ENCODE measurements at places on chromosomes 13 and 19. TPM values are rescaled to one million over a fixed set of nuclear protein-coding genes. Genes with fewer than 3 reads are reported as not detected.
A peak's percentile ranks its signal among the peaks of the same experiment; 100 is the strongest.

The ZNF541 gene
- total RNA-seq, result 0.13 TPM

The AZU1 gene
- total RNA-seq, result not detected

DNA sequence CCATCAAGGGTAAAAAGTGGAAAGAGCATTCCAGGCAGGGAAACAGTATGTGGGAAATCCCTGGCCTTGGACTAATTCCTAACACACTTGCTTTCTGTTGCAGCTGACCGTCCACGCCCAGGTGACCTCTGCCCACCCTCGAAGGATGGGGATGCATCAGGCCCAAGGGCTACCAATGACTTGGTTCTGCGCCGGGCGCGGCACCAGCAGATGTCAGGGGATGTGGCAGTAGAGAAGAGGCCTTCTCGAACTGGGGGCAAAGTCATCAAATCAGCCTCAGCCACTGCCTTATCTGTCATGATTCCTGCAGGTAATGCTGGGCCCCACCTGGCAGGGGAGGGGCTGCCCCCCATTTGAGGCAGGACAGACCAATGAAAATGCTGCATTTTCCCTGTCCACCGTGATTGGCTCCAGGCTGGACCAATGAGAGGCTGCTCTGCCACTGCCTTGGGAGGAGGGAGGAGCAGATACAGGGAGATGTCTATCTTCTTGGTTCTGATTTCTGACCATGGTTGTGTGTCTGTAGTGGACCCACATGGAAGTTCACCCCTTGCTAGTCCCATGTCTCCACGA lies 12.6 kb downstream of the DNASE2 start:
- DNase-seq, result no peak
- peaks cover 8% of the 10 kb centered on the region for H3K4me1 ChIP-seq
- no peaks in the 10 kb centered on the region for H3K36me3 ChIP-seq

The GPR183 gene
- 61.5 TPM for total RNA-seq

- DNase-seq, result no peak
- H3K36me3 ChIP-seq, result no peaks in the 10 kb centered on the region
- H3K4me3 ChIP-seq, result no peak overlapping the region
- H3K27me3 ChIP-seq, result no peaks in the 10 kb centered on the region
These were observed 19.2 kb downstream of the LPAR6 start for GRCh38 chr13:48393698-48394085.

DNA sequence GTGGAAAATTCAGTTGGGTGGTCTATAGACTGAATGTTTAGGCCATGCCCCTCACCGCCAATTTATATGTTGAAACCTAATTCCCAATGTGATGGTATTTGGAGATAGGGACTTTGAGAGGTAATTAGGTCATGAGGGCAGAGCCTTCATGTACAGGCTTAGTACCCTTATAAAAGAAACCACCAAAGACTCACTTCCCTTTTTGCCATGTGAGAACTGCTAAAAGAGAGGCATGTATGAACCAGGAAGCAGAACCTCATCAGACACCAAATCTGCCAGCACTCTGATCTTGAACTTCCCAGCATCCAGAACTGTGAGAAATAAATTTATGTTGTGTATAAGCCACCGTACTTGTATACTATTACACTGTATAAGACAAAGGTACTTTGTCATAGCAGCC lies 40.6 kb downstream of the UQCRFS1 start:
- no peak overlapping the region for H3K27ac ChIP-seq
- H3K36me3 ChIP-seq, result no peaks in the 10 kb centered on the region
- no peak overlapping the region for H3K4me3 ChIP-seq
- no peaks in the 10 kb centered on the region for H3K4me1 ChIP-seq
- no peaks in the 10 kb centered on the region for H3K27me3 ChIP-seq
- DNase-seq, result no peak

GRCh38 chr13:99075268-99076191 lies 97.7 kb upstream of the DOCK9 start:
- peak overlapping the region; percentile 40 for H3K4me3 ChIP-seq
- peak overlapping the region; percentile 48 for H3K27ac ChIP-seq
- peaks cover 60% of the 10 kb centered on the region for H3K4me1 ChIP-seq

DNA sequence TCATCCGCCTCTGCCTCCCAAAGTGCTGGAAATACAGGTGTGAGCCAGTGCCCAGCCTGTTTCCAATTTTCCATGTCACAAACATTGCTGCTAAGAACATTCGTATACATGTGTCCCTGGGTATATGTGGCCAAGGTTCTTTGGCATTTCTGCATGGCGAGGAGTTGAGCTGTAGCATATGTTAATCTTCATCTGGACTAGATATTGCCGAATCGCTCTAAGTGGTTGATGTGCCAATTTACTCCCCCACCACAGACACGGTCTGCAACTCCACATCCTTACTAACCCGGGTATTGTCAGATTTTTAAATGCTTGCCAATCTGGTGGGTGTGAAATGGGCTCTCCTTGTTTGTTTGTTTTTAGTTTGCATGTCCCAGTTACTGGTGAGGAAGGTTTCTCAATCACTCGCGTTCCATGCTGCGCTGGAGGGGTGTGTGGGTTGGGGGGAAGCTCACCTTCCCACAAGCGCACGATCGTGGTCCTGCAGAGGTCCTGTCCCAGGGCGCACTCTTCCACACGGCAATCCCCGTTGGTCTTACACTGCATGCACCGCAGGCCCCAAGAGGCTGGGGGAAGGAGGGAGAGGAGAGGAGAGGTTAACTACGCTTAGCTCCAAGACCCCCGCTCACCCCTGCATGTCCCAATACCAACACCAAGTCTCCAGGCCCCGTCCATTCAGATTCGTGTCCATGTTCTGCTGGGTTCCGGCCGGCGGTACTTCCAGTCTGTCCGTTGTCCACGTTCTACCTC lies 2.7 kb downstream of the PLAUR start:
- no peaks in the 10 kb centered on the region for H3K27me3 ChIP-seq
- H3K4me1 ChIP-seq, result peaks cover 31% of the 10 kb centered on the region
- H3K36me3 ChIP-seq, result no peaks in the 10 kb centered on the region
- peak overlapping the region; percentile 47 for H3K4me3 ChIP-seq
- H3K27ac ChIP-seq, result peak overlapping the region; percentile 6

DNA sequence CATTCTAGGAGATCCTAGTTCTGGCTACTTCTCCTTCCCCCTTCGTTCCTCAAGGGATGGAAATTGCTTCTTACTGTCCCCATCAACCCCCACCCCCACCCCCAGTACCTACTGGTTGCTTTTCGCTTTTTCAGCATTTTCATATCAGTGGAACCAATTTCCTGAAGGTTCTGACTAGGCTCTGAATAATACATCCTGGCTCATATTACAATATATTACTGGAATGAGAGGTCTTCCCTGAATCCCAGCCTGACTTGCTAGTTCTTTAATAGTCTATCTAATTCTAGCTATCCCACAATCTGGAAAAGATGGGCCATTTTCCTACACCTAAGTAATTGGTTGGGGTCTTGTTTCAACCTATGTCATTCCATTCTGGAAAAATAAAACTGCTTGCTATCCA lies 207.4 kb downstream of the COG6 start:
- no peak overlapping the region for H3K4me3 ChIP-seq
- H3K27ac ChIP-seq, result no peak overlapping the region
- no peak for DNase-seq
- no peaks in the 10 kb centered on the region for H3K4me1 ChIP-seq
- no peaks in the 10 kb centered on the region for H3K27me3 ChIP-seq
- H3K36me3 ChIP-seq, result no peaks in the 10 kb centered on the region

The FCAR gene
- total RNA-seq, result not detected

Data from CD8-positive, alpha-beta memory T cell (primary cell).